ENCODE measurements at places on chromosomes 7 and 10.
A peak's percentile ranks its signal among the peaks of the same experiment; 100 is the strongest.

DNA sequence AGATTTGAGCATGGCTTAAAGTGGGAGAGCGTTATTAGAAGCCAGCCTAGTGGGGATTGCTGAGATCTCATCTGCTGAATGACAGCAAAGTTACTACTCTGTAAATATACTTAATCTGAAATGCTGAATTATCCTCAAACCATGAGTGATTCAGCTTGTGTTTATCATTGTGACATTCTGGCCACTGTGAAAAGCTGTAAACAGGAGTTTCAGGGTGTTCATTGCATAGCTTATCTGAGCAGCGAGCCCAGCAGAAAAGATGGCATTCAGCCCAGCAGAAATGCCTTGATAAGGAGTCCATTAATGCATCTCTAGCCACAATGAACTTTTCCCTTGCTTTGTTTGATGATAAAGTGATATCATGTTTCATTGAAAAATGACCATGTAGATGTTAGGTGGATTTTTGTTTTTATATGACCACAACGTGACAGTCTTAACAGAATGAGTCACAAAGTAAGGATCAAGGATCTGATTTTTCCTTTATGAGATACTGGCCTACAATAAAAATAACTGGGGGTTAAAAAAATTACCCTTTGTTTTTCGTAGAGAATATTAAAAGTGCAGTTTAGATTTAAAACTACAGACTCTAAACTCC, 7.8 kb downstream of the TES start:
- DNase-seq: no peak

GRCh38 chr7:108370616-108371015, 85.6 kb downstream of the NRCAM start:
- DNase-seq: no peak

GRCh38 chr10:28711041-28711440, 33.7 kb downstream of the BAMBI start:
- DNase-seq: no peak

GRCh38 chr10:75708060-75708459, 276.6 kb downstream of the LRMDA start:
- no peak for DNase-seq

DNA sequence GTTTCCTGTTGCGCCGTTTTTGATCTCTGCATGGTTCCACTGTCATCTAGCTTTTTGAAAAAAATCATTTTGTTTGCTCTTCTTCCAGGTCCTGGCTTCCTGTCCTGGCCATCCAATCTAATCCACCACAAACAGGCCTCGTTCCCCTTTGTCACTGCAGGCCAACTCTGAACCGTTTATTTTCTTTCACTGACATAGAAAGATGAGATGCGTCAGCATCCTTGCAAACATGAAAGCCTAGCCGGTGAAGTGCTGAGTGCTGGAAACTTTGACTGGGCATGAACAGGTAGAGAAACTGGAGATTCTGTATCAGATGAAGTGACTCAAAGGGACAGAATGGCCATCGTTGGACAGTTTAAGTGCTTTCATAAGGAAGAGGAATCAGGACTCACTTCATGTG, 1247.8 kb downstream of the TYW1 start:
- no peak for DNase-seq

DNA sequence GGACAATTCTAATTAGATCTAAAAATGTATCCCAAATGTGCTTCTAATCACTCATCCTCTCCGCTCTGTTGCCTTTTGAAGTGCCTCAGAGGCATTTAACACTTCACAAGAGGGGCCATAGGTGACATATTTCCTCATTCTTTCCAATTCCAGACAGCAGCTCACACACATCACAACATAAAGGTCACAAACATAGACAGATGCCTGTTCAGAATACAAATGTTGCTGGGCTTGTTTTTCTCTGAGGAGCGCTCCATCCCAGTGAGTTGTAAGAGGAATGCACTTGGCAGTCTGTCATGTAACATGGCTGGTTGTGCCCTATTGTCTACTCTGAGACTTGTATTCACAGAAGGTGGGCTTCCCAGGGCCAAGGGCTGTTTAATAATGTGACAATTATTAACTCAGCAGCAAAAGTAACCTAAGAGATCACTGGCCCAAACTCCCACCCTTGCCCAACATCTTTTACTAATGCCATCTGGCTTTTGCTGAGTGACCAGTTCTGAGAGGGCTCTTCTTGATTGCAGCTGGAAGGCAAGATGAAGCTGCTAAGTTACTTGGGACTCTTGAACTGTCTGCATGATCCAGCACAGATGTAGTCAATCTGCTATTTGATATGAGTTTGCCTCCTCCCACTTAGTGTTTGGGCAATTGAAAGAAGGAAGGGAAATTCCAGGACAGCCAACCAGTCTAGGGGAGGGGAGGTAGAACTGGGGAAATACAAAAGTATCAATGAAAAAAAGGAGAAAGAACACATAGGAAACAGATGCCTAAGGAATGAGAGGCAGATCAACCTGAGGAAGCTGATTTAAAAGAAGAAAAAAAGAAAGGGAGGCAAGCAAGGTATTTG, 13.6 kb downstream of the PON2 start:
- no peak for DNase-seq

- no peak for DNase-seq
Measured at GRCh38 chr7:97430006-97430405, 301.9 kb upstream of the TAC1 start.

DNA sequence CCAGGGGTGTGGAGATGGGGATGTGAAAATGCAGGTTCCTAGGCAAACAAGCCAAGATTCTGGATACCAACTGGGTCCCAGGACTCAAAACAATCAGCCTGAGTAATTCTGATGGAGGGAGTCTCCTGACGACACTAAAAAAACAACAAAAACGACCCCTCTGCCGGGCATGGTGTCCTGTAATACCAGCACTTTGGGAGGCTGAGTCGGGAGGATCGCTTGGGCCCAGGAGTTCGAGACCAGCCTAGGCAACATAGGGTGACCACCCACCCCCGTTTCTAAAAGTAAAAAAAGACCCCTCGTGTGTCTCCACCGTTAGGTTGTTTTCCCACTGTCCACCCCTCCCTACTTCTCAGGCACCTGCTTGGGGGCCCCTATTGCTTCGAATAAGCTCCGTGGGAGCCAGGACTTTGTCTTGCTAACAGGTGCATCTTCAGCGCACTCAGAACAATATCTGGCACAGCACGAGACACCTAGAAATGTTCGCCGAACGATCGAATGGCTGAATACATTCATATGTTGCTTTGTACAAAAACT, 743 bp upstream of the NRF1 start:
- peak; percentile 16 for DNase-seq

DNA sequence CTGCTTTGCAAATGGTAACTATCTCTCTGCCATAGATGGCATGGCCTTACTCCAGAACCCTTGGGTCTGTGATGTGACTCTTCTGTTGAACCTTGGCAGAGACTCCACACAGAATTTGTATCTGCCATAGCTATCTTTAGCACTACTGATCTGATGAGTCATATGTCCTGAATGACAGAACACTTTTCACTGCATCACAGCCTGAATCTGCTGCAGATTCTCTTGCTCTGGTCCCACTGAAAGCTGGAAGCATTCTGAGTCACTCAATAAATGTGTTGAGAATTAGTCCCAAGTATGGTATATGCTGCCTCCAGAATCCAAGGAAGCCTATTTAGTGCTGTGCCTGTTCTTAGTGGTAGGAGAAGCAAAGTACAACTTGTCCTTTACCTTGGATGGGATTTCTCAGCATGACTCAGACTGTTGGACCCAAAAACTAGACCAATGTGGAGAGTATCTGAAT, 39.5 kb upstream of the ANKRD1 start:
- DNase-seq: no peak

- DNase-seq: no peak
Measured at GRCh38 chr7:27910326-27910725, 170.4 kb downstream of the TAX1BP1 start.

DNA sequence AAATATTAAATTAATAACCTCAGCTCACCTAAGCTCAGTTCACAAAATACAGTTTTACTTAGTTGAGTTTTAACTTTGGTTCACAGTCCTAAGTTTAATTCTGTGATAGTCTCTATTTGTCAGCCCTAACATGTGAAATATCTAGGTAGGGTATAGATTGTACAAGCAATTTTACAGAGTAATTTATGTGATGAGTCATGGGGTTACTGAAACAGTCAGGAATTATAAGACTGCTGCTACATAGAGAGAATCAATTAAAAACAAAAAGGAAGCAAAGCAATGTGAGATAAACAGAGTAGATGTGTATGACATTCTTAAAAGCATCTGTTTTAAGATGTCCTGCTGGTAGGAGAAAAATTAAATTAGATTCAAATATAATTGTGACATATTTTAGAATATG, 1018.2 kb upstream of the KCND2 start:
- DNase-seq: no peak

DNA sequence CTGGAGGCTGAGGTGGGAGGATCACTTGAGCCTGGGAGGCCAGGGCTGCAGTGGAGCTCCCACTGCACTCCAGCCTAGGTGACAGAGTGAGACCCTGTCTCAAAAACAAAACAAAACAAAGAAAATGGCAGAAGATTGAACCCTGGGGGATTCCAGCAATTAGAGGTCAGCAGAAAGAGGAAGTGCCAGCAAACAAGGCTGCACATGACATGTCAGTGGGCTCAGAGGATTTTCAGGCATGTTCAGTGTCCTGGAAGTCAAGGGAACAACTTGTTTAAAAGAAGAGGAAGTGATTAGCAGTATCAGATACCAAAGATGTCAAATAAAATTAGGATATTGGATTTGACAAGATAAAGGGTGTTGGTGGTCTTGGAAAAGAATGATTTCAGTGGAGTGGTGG, 32.3 kb downstream of the RAB18 start:
- no peak for DNase-seq

DNA sequence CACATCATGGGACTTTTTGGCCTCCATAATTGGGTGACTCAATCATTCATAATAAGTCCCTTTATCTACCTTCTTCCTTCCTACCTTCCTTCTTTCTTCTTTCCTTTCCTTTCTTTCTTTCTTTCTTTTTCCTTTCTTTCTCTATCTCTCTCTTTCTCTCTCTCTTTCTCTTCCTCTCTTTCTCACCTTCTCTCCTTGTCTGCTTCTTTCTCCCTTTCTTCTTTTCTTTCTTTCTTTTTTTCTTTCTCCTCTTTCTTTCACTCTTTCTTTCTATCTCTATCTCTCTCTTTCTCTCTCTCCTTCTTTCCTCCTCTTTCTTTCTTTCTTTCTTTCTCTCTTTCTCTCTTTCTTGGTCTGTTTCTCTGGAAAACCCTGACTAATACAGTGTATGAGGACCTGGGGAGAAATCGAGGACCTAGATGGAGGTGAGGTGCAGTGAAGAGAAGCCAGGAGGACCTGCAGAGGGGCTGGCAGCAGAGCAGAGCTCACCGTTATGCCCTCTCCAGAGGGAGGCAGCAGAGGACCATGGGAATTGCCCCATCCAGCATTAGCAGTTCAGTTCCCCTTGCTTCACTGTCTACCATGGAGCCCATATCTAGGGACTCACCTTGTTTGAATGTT, 52.7 kb upstream of the BTRC start:
- DNase-seq: peak; percentile 54

DNA sequence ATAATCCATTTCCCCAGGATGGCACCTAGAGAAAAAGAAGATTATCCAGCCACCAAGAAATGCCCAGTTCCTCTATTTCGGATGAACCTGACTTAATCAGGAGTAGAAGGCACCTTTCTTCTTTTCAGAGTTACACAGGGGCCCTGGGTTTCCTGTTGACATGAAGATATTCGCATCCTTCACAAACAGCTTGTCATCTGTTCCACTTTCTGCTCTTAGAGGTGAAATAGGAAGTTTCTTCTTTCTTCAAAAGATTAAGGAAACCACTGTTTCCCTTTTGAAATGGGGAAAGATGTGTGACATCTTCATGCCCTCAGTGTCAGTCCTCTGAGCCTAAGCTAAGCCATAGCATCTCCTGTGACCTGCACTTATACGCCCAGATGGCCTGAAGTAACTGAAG, 39.1 kb upstream of the RAB18 start:
- DNase-seq: no peak

- no peak for DNase-seq
Measured at GRCh38 chr7:81469153-81469868, 300.5 kb downstream of the HGF start.

- DNase-seq: no peak
Measured at GRCh38 chr10:91164520-91165065, 55.9 kb upstream of the PCGF5 start.

DNA sequence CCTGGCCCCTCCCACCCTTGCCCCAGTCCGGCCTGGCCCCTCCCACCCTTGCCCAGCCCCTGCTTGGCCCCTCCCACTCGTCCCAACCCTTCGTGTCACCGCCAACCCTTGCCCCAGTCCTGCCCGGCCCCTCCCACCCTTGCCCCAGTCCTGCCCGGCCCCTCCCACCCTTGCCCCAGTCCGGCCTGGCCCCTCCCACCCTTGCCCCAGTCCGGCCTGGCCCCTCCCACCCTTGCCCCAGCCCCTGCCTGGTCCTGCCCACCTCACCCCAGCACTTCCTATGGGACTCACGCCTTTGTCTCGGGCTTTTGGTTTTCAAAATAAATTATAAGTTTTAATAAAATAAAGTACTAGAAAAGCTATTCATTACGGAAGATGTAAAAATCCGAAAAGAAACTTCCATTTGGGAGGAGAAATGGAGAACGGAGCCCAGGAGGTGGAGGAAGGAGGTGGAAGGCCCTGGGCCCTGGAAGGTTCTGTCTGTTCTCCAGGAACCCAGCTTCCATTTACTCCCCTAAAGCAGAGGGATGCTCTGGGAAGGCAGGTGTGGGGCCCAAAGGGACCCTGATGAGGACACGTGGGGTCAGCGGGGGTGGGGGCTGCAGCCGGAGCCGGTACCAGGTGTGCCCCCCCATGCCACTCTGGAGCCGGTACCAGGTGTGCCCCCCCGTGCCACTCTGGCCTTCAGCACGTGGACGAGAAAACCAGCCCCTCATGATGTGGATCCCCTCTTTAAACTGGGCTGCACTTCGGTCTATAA, 52.2 kb downstream of the PWWP2B start:
- DNase-seq: no peak

DNA sequence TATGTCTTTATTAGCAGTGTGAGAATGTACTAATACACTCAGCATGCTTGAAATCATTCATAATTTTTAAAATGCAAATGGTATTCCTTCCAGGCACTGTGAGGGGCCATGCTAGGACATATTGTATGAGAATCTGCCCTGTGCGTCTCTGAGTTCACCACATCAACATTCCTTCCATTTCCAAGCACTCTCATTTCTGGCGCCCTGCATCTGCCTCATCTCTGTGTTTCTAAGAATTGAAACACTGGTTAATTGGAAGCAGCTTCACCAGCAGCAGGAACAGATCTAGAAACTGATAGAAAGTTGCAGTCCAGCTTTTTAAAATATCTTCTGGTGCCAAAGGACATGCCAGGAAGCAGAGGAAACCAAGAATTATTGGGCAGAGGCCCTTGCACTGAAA, 555.9 kb upstream of the DPP6 start:
- no peak for DNase-seq

GRCh38 chr7:155543011-155543876, 3.1 kb downstream of the CNPY1 start:
- no peak for DNase-seq

DNA sequence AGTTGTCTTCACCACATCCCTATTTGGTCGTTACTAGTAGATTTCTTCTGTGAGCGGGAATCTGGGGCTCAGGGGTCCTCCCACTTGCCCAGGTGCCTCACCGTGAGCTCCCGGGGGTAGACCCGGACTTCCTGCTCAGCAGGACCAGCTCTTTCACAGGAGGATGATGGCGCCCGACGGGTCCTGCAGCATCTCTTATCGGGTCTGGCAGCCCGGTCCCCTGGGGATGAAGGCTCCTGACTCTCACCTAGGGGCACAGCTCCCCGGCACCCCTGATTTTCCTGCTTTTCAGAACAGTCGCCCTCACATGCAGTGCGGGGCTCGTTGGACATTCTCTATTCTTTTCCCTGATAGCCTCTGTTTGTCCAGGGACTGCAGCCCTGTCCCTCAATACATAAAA, 33.0 kb upstream of the SHH start:
- no peak for DNase-seq
